Activated naive CD4-positive, alpha-beta T cell treated with Interleukin-2 at 50 U/mL for 16 hours (primary cell): ENCODE measurements at places on chromosomes 16 and 17.

DNA sequence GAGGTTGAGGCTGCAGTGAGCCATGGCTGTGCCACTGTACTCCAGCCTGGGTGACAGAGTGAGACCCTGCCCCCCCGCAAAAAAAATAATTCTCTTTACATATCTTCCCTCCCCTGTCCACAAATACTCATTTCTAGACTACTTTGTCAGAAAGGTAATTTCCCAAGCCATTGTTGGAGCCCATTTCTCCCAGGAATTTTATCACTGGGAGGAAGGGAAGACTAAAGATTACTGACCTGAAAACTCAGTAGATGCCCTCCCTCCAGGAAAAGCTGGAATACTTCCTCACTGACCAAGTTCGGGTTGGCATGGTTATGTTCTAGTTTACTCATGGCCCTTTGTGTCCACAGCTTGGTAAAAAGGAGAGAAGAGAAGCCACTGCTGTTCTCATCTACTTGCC lies 4.1 kb downstream of the CALCOCO2 start:
- no peak for DNase-seq

GRCh38 chr17:66469088-66469442 lies 166.7 kb downstream of the PRKCA start:
- no peak for DNase-seq

DNA sequence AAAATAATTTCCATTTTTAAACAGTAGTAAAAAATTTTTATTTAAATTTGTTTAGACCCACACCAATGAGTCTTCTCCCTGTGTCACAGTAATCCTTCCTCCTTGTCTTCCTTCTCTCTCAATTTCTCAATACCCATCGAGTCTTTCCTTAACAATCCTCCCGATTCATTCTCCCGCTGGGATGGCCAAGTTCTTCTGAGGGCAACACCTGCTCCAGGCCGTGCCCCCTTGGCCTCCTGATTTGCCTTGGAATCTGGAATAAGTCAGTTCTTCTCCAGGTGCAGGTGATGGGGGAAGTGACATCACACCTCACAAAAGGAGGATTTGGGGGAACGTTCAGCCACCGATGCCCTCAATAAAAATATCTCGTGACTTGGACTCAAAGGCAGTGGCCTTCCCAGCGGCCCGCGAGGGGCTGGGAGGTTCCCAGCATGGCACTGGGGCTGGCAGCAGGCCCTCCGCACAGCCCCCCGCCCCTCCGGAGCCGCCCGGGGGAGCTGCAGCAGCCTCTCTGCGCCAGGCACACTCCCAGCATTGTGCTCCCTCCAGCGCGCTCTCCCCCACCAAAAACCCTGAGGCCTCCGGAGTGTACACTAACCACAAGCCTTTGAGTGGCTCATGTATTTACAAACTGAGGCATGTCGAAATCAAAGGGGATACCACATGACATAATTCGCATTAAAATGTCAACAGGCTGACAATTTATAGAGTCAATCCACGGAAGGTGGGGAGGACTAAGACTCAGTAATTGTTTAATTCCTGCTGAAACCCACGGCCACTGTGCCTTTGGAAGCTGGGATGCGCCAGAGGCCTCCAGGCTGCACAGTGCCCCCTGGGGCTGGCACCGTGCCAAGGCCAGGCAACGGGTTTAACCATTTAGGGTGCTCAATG lies 120.5 kb downstream of the ZFHX3 start:
- no peak for DNase-seq

DNA sequence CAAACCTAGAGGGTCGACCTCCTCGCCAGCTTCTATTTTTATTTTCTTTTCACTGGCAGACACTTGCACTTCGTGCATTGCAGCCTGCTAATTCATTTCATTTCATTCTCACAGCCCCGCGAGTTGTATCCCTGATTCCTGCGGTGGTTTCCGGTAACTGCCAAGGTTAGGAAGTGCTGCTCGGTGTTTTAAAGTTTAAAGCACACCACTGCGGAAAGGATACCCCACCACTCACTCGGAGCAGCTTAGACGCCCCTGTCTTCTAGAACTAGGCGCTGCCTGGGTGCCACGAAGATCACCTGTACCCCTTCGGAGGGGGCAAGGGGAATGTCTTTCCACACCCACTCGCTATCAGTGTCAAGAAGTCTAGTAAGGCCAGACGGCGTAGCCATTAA lies 509 bp downstream of the CNEP1R1 start:
- DNase-seq, result peak; percentile 24

DNA sequence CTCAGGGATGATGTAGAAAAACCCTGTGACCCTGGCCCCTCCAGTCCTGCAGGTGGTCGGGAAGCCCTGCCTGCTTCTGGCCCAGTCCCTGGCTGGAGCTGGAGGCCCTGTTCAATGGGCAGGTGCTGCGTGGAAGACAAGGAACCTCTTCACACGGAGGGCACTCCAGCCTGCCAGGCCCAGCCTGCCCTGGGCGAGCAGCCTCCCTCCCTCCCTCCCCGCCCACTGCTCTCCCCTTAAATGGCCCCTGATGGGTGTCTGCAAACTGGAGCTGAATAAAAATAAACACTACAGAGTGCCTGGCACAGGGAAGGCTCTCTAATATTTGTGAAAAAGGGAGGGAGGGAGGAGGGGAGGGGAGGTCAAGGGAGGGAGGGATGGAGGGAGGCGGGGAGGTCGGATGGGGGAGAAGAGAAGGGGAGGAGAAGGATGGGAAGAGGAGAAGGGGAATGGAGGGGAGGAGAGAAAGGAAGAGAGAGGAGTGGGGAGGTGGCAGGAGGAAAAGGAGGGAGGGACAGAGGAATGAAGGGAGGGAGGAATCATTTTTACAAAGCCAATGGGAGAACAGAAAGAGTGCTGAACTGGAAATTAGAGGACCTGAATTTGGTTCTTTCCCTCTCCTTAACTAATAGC lies 222.8 kb upstream of the TNRC6C start:
- no peak for DNase-seq

DNA sequence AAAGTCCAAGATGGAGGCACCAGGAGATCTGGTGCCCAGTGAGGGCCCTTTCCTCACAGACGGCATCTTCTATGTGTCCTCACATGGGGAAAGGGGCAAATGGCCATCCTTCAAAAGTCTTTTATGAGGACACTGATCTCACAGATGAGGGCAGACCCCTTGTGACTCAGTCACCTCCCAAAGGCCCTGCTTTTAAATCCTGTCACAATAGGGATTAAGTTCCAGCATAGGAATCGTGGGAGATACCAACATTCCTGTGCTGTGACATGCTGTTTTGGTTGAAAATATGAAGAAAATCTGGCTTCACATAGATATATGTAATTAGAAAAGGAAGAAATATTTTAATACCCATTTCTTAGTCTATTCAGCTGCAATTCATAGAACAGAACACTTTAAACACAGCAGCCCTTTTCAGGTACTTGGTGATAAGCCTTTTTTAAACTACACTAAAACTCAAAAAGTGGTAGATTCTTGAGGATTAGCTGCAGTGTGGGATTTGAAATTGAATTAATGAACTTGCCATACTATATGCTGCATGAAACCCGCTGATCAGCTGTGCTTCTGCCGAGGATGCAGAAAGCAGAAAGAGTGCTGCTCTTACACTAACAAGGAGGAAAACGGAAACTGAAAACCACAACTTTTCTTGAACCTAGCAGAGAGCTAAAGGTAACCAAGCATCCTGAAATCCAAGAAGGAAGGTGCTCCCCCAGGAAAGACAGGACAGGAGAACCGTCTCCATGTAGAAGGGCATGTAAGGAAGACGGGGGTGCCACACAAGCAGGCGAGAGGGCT lies 32.7 kb downstream of the VPS53 start:
- DNase-seq, result no peak

DNA sequence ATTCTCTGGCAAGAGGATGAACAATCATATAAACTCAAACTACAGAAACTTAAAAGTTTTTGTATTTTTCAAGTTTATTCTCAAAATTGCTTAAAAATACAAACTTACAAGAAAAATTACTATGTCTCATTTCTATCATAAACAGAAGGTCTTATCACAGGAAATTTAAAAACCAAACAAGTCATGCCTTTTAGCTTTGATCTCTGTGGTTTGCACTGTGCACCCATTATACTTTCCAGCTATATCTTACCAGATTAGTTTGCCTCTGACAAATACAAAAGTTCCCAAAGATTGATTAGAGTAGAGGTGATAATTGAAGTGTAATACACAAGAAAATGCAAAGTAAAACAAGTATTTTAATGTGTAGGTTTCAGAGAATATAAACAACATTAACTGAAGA lies 117.4 kb downstream of the MYO1D start:
- DNase-seq, result no peak

GRCh38 chr17:42472709-42473521 lies 14.2 kb downstream of the ATP6V0A1 start:
- no peak for DNase-seq

GRCh38 chr17:62753562-62753961 lies 54.6 kb downstream of the MARCHF10 start:
- DNase-seq, result no peak

DNA sequence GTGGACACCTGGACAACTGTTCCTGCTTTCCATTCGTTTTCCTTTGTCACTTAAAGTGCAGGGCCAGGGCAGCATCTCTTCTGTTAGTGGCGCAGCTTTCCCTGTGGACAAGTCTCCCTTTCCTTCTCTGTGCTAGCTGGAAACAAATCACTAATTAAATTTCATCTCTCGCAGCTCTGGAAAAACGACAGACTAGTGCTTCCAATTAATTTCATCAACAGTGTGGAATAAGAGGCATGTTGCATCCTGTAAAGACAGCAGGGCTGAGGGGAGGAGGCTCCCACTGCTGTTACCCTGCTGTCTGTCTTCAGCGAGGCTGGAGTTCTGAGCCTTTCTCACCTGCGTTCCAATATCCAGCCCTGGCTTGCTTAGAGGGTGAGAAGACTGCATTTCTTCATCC lies 352.1 kb upstream of the HSBP1 start:
- DNase-seq, result no peak

DNA sequence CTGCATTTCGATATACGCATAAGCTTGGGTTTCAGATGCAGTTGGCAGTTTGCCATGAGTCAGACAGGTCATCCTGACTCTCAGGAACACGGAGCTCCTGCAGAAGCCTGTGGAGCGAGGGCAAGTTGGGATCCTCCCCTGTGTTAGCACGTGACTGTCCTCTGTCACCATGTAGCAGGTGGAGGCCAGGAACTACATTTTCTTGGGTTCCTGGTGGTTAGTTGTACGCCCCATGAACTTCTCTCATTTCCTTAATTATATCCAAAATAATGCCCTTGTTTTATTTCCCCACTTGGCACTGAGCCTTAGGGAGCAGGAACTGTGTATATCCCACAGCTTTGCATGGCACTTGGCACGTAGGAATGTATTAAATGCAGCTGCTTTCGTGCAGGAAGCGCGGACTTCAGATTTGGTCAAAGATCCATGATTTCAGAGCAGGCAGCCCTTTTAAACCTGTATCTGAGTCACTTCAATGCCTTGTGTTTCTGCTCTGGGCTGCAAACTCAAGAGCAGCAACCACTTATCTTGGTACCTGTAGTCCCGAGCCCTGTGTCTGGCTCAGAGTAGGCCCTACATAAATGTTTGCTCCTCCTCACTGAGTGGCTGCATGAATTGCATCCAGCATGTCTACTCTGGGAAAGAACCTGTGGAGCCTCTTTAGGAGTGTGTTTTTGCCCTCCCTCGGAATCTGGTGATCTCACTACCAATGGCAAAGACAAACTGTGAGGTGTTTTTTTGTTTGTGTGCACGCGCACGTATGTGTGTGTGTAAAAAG lies 428.4 kb downstream of the MAF start:
- DNase-seq, result no peak
